ENCODE measurements at places on chromosomes 16 and 17. TPM values are rescaled to one million over a fixed set of nuclear protein-coding genes. Genes with fewer than 3 reads are reported as not detected.

Gene SLFN14
- total RNA-seq, result not detected

Gene NPIPA7
- 12.2 TPM for total RNA-seq

Gene SPNS2
- total RNA-seq, result 77.3 TPM

Gene BIRC5
- 85.8 TPM for total RNA-seq

Gene CA5A
- total RNA-seq, result not detected

Gene KREMEN2
- not detected for total RNA-seq

All from endothelial cell of umbilical vein (primary cell).